Astrocyte (in vitro differentiated cells and primary cell): ENCODE measurements at places on chromosomes 11 and 22.

- no peak for DNase-seq
Observed at GRCh38 chr11:1853376-1854131, 670 bp downstream of the LSP1 start.

- DNase-seq, result no peak
Observed at GRCh38 chr11:11498195-11498594, 123.6 kb downstream of the GALNT18 start.

GRCh38 chr11:17238377-17238776 lies 30.6 kb upstream of the PIK3C2A start:
- no peak for DNase-seq

- no peak for DNase-seq
Observed at GRCh38 chr22:42436404-42436803, 4.2 kb upstream of the NFAM1 start.
